ENCODE measurements at places on chromosomes 12 and 14.

GRCh38 chr14:80055667-80056496 is 155.4 kb downstream of the DIO2 start:
- peak; percentile 31 for DNase-seq

DNA sequence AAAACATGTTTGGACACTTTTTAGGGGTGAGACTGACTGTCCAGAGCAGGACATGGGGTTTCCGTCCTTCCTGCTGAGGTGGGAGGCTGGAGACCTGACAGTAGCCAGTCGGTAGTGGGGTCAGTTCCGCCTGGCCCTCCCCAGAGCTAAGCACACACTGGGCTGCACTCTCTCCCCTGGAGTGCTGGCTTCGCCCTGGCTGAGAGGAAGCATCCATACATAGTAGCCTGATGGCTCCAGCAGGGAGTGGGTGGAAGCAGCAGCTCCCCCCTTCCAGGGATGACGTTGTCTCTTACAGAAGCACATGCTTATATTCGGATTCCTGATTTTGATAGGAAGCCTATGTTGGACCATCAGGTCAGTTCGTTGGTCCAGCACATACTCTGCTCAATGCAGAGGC is 40.4 kb downstream of the SFSWAP start:
- DNase-seq = no peak

DNA sequence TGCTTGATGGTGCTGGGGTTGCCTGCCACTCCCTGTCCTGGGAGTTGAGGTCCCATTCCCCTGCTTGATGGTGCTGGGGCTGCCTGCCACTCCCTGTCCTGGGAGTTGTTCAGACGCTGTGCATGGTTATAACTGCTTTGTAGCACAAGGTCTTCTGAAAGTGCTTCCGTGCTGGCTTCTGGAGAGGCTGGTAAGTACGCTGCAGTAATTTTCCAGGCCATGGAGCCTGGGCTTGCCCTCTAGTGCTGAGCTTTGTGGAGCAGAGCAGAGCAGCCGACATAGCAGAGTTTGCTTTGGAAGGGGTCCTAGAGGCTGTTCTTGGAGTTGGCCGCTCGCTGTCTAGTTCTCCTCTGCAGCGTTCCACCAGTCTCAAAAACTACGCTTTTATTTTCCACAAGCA is 6.3 kb downstream of the B4GALNT3 start:
- no peak for DNase-seq

GRCh38 chr12:38983117-38983571 is 77.8 kb upstream of the CPNE8 start:
- no peak for DNase-seq

DNA sequence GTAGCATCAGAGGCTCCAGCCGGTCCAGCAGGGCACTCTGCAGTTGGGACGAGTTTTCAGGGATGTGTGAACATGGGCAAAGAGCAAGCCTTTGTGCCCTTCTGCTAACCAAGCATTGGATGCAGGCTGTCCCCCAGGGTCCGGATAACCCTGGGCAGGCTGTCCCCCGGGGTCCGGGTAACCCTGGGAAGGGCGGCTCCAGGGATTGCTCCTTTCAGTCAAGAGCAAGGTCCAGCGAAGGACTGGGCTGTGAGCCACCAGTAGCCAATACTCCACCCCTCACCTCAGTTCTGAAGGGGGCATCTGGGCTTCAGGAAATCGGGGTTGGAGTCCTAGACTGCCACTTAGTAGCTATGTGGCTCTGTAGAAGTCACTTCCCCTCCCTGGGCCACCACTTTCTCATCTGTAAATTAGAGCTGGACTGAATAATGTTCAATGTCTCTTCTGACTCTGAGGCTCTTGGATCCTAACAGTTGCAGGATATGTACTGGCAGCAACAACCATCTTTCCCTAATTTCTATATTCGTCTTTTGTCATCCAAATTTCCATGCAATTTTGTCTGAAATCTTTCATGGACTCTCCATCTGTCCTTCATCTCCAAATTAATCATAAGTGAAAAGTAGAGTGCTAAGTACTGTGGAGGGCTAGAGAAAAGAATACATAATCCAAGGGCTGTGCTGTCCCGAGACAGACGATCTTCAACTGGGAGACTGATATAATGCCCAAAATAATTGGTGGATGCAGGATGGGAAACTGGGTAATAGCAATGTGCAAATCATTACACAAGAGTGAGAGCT is 137.4 kb upstream of the NTF3 start:
- DNase-seq = no peak

GRCh38 chr12:79908366-79908765 is 26.5 kb downstream of the PPP1R12A start:
- DNase-seq = no peak

GRCh38 chr12:14256121-14256520 is 109.4 kb upstream of the ATF7IP start:
- DNase-seq = no peak

- no peak for DNase-seq
These were observed 874.9 kb downstream of the NRXN3 start for GRCh38 chr14:79044894-79045624.

DNA sequence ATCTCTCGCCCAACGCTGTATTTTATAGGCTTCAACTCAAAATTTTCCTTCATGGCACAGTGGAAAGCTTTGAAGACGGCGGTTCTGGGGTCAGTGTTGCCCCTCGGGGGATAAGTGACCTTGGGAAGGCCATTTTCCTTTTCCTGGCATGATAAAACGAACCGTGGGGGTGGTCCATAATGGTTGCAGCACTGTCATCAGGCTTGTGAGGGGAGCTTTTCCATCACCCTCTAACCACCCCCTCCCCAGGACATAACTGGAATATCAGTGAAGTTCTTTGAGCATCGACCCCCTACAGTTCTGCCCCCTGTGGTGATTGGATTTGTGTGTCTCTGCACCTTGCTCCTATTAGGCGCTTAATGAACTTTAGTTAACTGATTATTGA is 16.0 kb downstream of the FOS start:
- no peak for DNase-seq

- no peak for DNase-seq
These were observed 6.3 kb downstream of the FBXO33 start for GRCh38 chr14:39425947-39426346.

DNA sequence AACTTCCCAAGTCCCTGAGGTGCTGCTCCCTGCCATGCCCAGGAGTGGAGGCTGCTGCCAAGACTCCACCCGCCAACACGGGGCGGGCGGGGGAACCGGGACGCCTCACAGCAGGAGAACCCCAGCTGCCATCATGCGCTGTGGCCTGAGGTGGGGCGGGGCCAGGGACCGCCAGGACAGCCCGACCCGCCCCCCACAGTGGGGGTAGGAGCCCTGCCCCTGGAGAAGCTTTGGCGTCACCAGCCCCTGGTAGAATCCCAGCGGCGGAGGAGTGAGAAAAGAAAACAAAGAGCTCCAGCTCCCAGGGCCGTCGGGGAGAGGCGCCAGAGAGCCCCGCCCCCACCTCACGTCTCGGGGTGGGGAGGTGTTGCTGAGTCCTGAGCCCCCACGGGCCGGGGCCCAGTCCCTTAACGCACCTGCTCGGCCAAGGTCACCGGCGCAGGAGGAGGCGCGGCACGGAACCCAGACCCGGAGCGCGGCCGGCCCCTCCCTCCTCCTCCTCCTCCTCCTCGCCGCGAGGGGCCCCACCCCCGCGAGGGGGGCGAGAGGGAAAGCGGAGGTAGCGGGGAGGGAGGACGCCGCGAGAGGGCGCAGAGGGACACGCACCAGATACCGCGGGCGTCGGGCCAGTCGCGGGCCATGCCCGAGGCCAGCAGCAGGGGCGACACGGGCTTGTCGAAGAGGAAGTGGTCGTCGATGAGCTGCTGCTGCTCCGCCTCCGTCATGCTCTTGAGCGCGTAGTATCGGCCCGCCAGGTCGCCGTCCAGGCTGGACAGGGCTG is 1.8 kb downstream of the CKB start:
- peak; percentile 75 for DNase-seq

- DNase-seq = no peak
These were observed 29.6 kb downstream of the BEGAIN start for GRCh38 chr14:100557658-100558057.

GRCh38 chr12:97912943-97913342 is 450.3 kb downstream of the RMST start:
- no peak for DNase-seq

GRCh38 chr14:57611555-57612075 is 118.0 kb upstream of the CCDC198 start:
- DNase-seq = no peak

GRCh38 chr12:110365489-110366320 is 37.8 kb downstream of the ANAPC7 start:
- DNase-seq = no peak

DNA sequence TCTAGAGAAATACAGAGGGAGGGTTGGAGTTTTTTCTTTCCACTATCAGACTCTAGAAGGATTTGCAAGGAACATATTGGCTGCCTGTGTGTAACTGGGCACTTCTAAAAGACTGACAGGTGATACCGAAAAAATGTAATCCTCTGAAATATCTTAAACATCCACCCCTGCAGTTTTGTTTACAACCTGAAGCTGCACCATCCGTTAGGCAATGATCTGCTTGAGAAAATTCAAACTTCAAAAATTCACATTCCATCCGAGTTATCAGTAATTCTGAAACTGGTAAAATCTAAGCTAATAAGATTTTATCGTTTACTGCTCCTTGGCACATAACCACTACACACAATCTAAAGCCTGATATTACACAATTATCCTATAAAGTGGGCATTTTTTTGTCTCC is 528.6 kb downstream of the FUT8 start:
- no peak for DNase-seq

DNA sequence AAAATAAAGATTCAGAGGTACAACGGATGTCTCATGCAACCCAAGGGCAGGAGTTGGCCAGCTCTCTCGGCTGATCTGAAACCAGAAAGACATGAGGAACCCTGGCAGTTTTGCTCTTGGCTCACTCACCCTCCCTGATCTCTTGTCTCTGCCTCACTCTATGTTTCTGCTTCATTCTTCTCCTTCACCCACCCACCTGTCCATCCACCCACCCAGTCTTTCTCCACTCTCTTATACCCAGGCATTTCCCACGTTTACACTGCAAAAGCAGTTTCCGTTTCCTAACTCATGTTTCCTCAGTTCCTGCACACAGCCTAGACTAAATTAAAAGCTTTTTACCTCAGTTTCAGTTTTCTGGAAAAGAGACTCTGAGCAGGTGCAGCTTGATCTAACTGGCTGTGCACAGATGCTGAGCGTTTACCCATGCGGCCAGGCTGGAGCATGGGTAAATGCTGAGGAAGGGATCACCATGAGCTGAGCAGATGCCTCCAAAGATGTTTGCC is 157.6 kb downstream of the PRKCH start:
- no peak for DNase-seq

DNA sequence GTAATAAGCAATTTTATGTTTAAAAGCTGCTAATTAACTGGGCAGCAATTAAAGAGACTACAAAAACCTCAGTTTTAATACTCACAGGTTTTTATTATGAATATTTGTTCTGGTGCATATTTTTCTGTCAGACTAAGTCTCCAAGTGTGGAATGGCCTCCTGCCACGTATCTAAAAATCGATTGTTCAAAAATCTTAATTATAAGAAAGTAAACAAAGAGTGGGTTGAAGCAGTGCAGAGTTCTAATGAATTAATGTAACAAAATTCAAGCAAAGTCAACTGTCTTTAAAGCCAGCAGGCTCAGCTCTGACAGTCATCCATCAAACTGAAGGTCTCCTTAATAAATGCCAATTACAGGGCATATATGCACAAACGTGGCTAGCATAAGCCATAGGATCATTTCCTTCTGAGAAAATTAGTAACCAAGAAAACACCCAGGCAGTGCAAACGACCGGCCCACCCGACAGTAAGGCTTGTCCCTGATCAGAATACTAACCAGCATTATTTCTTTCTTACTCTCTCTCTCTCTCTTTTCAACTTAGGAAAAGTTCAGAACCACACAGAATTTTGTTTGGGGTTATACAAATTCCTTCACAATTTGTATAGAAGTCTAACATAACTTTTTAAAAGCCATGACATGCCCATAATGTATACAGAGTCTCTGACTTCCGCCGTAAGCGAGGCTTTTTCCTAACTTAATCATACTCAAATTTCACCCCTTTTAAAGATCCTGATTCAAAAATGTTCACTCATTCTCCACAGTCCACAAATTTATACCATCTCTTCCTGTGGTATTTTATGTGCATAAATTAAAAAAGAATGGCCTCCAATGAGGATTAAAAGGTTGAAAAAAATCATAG is 83.8 kb downstream of the SLC25A21 start:
- DNase-seq = no peak

DNA sequence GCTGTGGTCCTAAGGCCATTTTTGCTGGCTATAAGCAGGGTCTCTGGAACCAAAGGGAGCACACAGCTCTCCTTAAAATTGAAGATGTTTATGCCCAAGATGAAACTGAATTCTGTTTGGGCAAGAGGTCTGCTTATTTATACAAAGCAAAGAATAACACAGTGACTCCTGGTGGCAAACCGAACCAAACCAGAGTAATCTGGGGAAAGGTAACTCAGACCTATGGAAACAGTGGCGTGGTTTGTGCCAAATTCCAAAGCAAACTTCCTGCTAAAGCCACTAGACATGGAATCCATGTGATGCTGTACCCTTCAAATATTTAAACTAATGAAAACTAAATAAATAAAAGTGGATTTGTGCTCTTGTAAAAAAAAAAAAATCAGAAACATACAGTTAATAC is 29.6 kb upstream of the BICDL1 start:
- no peak for DNase-seq

- no peak for DNase-seq
These were observed 87.3 kb downstream of the TMX1 start for GRCh38 chr14:51327376-51327775.

DNA sequence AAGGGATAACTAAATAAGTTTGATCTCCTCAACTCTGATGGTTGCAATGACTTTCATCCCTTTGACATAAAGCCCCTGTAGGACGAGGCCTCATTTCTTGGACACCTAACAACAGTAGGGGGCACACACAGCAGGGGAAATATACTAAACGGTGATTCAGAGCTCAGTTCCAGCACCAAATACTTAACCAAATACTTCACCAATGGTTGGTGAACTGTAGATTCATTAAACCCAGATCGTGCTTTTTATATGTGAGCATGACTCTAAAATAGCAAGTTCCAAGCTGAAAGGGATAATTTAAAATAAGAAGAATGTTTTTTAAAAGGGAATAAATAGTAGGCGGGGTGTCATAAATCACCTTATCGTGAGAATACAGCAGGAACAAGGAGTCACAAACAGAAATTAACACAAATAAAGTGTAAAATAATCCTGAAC is 53.2 kb downstream of the ATG2B start:
- DNase-seq = no peak

DNA sequence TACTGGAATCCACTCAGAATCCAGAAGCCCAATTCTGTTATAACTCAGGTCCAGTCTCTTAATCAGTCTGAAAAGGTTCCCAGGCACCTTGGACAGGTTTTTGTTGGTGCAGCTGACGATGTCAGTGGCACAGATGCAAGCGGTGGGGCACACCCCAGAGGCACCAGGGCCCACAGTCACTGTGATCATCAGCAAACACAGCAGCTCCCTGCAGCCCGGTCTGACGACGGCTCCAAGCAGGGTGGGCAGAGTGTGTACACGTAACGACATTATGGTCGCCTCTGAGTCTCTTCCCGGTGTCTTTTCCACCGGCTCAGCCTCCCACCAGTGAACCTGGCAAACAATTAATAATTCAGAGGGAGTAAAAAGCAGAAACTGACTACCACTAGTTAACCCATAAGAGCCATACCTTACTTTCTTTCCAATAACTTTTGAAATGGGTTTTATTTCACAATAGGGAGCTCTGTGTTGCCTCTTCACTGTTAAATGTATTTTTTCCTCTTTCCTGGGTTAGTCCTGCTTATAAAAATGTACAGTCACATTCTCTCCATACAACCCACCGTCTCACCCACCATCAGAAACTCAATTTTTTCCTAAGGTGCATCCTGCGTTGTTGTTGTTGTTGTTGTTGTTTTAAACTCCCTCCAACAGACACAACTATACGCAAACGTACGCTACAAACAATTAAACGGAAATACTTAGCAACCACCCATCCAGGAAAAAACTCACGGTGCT is 521 bp upstream of the PCED1B start:
- DNase-seq = peak; percentile 4

- DNase-seq = no peak
These were observed 123.7 kb upstream of the DHRS4 start for GRCh38 chr14:23829736-23830471.
